ENCODE measurements at places on chromosomes 3 and 15. TPM values are rescaled to one million over a fixed set of nuclear protein-coding genes. Genes with fewer than 3 reads are reported as not detected.

CCR2 gene
- not detected for total RNA-seq

EPHA3 gene
- 0.14 TPM for total RNA-seq

PRTG gene
- total RNA-seq, result 7.5 TPM

CCDC54 gene
- total RNA-seq, result not detected

IL5RA gene
- not detected for total RNA-seq

IGSF11 gene
- total RNA-seq, result not detected

KLHL6 gene
- 5.1 TPM for total RNA-seq

GALNT15 gene
- 175 TPM for total RNA-seq

ATP8B4 gene
- 1.7 TPM for total RNA-seq

SERP1 gene
- total RNA-seq, result 248 TPM

EID1 gene
- total RNA-seq, result 342 TPM

SLC2A2 gene
- total RNA-seq, result not detected

PRR20G gene
- not detected for total RNA-seq

ANKRD34C gene
- not detected for total RNA-seq

SLC27A2 gene
- 7.1 TPM for total RNA-seq

ALG1L2 gene
- total RNA-seq, result not detected

C3orf22 gene
- not detected for total RNA-seq

NR1I2 gene
- total RNA-seq, result under 0.01 TPM

OXSR1 gene
- 35.2 TPM for total RNA-seq

NKIRAS1 gene
- 6.8 TPM for total RNA-seq

APOD gene
- 27.1 TPM for total RNA-seq

KLF15 gene
- 5.6 TPM for total RNA-seq

ROPN1 gene
- not detected for total RNA-seq

CIDEC gene
- not detected for total RNA-seq

ASB14 gene
- total RNA-seq, result not detected

EPHA6 gene
- total RNA-seq, result under 0.01 TPM

MESP2 gene
- total RNA-seq, result not detected

IL17RD gene
- total RNA-seq, result 0.51 TPM

AP3S2 gene
- 30.1 TPM for total RNA-seq

RARRES1 gene
- 1.3 TPM for total RNA-seq

TGM5 gene
- total RNA-seq, result not detected

FETUB gene
- not detected for total RNA-seq

FBXO40 gene
- total RNA-seq, result not detected

WDR82 gene
- 81.3 TPM for total RNA-seq

FRMD5 gene
- total RNA-seq, result 3.4 TPM

ACOX2 gene
- 1.5 TPM for total RNA-seq

MAP1A gene
- 0.34 TPM for total RNA-seq

SNX22 gene
- total RNA-seq, result 0.23 TPM

RAB43 gene
- 116 TPM for total RNA-seq
